Spinal cord (tissue), 10 donors: ENCODE measurements at places on chromosomes 5 and 9. TPM values are rescaled to one million over a fixed set of nuclear protein-coding genes. Genes with fewer than 3 reads are reported as not detected.

MED27 gene
- total RNA-seq = 24.6 TPM

ALDOB gene
- total RNA-seq = 0.83 TPM

LCNL1 gene
- 2.3 TPM for total RNA-seq

BAG1 gene
- total RNA-seq = 39.0 TPM

PCDH1 gene
- 48.6 TPM for total RNA-seq

TARS1 gene
- total RNA-seq = 117 TPM

VCAN gene
- 473 TPM for total RNA-seq

SPINK7 gene
- not detected for total RNA-seq

TSSK1B gene
- 0.06 TPM for total RNA-seq

BRINP1 gene
- total RNA-seq = 47.2 TPM

TLE4 gene
- total RNA-seq = 33.4 TPM

SECISBP2 gene
- total RNA-seq = 56.6 TPM

COL15A1 gene
- 91.4 TPM for total RNA-seq

PCDHA9 gene
- total RNA-seq = 4.1 TPM

SPAAR gene
- 0.69 TPM for total RNA-seq

KIF4B gene
- 0.20 TPM for total RNA-seq

RFK gene
- total RNA-seq = 73.6 TPM

CDO1 gene
- 58.3 TPM for total RNA-seq

CAMK4 gene
- total RNA-seq = 49.1 TPM

GABRA1 gene
- total RNA-seq = 5.5 TPM

TMOD1 gene
- 34.0 TPM for total RNA-seq

CDX1 gene
- not detected for total RNA-seq

SCGB3A2 gene
- total RNA-seq = not detected

GRXCR2 gene
- not detected for total RNA-seq

CNTLN gene
- 21.7 TPM for total RNA-seq

SLC25A2 gene
- 0.39 TPM for total RNA-seq

CCL27 gene
- total RNA-seq = 0.66 TPM

GALNT10 gene
- total RNA-seq = 31.2 TPM

BNC2 gene
- total RNA-seq = 26.2 TPM

PTPRD gene
- total RNA-seq = 229 TPM

NR2F1 gene
- total RNA-seq = 126 TPM

MUSK gene
- 3.4 TPM for total RNA-seq

GHR gene
- 12.2 TPM for total RNA-seq

ADRA1B gene
- 3.2 TPM for total RNA-seq

PCDHA11 gene
- total RNA-seq = 10.8 TPM

VAV2 gene
- total RNA-seq = 18.4 TPM

PTGDS gene
- 697 TPM for total RNA-seq

SPINK5 gene
- total RNA-seq = 0.10 TPM

MYMK gene
- not detected for total RNA-seq

PRR16 gene
- total RNA-seq = 1.6 TPM

ZFP2 gene
- total RNA-seq = 6.6 TPM

COL23A1 gene
- 8.7 TPM for total RNA-seq

INSYN2B gene
- total RNA-seq = 5.3 TPM

ENHO gene
- 63.9 TPM for total RNA-seq

C5orf46 gene
- total RNA-seq = not detected

MARCHF3 gene
- 21.9 TPM for total RNA-seq
